ENCODE measurements at places on chromosomes 11 and 22.

- DNase-seq = no peak
Measured at GRCh38 chr22:37386441-37386840, 40.8 kb downstream of the ELFN2 start.

- no peak for DNase-seq
Measured at GRCh38 chr11:71577469-71578004, 5.1 kb downstream of the KRTAP5-11 start.

DNA sequence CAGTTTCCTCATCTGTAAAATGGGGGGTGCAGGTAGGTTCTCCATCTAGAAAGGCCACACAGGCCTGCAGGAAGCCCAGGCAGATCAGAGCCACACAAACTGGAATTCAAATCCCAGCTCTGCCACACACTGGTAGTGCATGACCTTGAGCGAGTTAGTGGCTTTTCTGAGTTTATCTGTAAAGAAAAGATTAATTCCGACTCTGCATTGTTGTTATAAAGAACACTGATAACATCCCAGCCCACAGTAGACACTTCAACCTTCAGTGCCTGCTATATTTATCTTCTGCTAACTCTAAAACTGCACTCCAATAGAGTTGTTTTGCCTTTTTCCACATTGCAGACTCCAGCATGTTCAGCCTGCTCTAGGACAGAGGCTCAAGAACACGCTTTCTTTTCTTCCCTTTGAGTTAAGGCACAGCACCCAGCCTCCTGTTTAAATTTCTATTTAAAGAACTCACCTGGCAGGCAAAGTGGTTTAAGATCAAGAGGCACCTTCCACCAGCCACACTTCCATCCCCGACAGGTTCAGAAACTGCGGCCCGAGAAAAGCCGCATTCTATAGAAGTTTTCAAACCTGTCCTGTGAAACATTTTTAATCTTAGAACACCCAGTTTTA is 133.9 kb downstream of the PLEKHA7 start:
- DNase-seq = no peak

- no peak for DNase-seq
Measured at GRCh38 chr11:78972177-78972576, 397.5 kb upstream of the NARS2 start.

GRCh38 chr11:132028380-132029240 is 658.2 kb downstream of the NTM start:
- DNase-seq = no peak

- no peak for DNase-seq
Measured at GRCh38 chr22:48942698-48943566, 884.7 kb downstream of the BRD1 start.

DNA sequence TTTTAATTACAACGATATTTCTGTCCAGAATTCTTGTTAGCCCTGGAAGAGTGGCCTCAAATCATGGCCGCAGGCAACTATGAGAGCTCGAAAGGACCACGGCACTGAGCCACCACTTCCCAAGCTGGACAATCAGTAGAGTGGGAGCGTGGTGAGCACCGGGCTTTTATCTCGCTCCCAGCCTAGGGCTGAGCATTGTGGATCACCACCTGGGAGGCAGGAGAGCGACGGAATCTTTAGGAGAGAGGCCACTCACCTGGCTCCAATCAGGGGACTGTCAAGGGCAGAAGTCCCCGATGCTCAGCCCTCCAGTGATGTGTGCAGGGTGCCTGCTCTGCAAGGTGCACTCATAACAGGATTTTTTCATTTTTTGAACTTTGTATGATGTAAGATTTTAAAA is 377.1 kb upstream of the B3GAT1 start:
- no peak for DNase-seq

GRCh38 chr22:24972369-24972768 is 19.9 kb downstream of the KIAA1671 start:
- no peak for DNase-seq

- no peak for DNase-seq
Measured at GRCh38 chr11:109968781-109969180, 124.4 kb upstream of the ZC3H12C start.

- no peak for DNase-seq
Measured at GRCh38 chr11:69234740-69235710, 58.9 kb upstream of the MYEOV start.

GRCh38 chr11:124894606-124895430 is 2.8 kb downstream of the ROBO4 start:
- DNase-seq = no peak

GRCh38 chr11:3222941-3223915 is 4.6 kb upstream of the MRGPRG start:
- DNase-seq = no peak

GRCh38 chr11:114914231-114915005 is 236.1 kb downstream of the NXPE2 start:
- no peak for DNase-seq

- DNase-seq = no peak
Measured at GRCh38 chr11:101456812-101457211, 127.0 kb downstream of the TRPC6 start.

DNA sequence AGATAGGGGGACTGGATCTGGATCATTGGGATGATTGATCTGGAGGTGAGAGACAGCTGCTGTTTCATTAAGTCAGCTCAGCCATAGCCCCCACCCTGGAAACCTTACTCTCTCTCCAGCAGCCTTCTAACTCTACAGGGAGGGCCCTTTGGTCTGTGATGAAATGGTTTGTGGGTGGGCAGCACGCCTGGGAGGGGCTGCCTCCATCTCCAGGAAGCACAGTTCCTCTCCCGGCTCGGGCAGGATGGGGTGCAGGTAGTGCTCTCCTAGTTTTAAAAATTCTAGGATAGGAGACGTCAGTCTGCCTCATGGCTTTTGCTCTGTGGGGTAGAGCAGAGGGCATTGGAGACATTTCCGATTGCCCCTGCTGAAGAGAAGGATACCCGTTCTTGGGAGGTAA is 89.7 kb downstream of the CEP164 start:
- DNase-seq = no peak

DNA sequence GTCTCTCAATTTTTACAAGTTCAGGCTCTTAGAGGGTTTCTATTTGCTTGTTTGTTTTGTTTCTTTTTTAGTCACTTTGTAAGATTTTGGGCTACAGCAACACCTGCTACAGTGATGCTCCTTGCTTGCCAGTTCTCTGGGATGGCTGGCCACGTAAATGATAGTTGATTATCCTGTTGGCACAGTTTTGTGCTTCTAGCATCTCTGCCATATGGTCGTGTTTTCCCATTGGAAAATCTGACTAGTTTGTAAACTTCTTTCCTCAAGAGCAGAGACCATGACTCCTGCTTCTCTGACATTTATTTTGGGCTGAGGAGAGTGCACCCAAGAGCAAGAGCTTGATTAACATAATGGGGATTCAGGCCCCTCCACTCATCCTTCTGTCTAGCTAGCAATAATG is 1621.6 kb upstream of the RAG2 start:
- no peak for DNase-seq

DNA sequence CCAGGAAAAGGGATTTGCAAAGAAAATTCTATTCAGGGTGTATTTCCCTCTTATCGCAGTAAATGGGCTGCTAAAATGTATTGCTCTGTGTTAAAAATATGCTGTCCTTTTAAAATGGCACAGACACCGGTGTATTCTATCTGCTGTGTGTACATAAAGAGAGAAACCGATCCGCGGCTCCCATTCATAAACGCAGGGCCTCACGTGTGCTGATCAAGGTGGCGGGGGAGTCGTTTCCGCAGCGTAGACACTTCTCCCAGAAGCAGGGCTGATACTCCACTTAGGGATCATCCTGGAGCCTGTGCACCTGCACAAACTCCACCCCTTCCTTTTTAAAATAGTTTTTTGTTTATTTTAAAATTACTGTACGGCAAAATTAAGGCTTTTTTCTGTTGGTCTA is 26.1 kb upstream of the IGSF9B start:
- DNase-seq = no peak

GRCh38 chr11:72233056-72233772 is 8.6 kb downstream of the INPPL1 start:
- no peak for DNase-seq

DNA sequence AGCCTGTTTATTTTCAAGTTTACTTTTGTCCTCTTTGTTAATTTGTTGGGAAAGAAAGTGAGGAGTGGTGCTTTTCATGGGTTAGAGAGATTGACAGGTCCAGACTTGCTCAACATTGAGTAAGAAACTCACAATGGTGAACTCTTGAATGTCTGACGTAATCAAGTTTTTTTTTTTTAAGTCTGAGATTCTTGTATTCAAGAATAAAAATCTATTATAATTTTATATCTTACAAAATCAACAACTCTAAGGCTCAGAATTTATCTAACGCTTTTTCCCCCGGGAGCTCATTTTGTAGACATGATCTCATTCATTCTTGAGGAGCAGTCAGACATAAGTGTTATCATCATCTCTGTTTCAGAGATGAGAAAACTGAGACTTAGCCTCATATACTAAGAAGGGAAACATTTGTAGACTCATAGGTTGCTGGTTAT is 39.1 kb upstream of the SPTBN2 start:
- no peak for DNase-seq

GRCh38 chr22:24043958-24044357 is 32.9 kb downstream of the CABIN1 start:
- DNase-seq = no peak

DNA sequence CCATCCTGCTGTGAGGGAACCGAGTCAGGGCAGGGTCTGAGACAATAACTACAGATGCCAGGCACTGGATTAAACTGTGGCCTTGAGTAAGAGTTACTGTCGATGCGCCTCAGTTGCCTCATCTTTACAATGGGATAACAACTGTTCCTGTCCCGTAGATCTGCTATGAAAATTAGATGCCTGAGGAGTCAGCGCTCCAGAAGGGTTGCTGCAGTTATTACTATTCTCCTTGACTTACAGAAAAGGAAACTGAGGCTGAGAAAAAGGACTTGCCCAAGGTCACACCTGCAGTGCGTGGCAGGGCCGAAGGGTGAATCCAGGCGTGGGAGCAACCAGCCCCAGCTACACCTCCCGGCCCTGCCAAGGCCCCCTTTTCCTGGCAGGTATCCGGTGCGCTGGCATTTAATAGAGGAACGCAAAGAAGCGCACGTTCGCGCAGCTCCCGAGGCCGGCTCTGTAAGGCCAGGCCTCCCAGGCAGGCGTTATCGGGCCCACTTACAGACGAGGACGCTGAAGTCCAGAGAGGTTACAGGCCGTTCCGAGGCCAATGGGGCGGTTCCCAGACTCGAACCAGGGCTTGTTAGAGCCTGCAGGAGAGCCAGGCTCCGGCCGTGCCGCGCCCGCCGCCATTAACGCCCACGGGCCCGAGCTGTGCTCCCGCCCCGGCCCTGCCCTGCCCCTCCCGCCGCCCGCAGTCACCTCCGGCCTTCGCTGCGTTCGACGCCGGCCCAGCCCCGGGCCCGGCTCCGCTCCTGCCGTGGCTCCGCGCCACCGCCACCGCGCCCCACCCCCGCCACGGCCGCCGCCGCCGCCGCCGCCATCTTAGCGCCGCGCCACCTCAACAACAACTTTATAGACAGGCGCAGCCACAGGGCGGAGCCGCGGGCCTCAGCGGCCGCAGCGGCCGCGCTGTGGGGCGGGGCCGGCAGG is at the start of gene C11orf68:
Gene C11orf68 (minus strand): TSS at position 852 of the 930 bp plus-strand sequence. CDS start 31 bp downstream, at position 821.
- DNase-seq = no peak

GRCh38 chr22:31625661-31626426 is 36.2 kb downstream of the PISD start:
- no peak for DNase-seq
